Bone marrow (tissue), 2 donors: ENCODE measurements at places on chromosomes 13 and 19.

GRCh38 chr19:18558604-18559003, 934 bp downstream of the KXD1 start:
- no peak for DNase-seq

DNA sequence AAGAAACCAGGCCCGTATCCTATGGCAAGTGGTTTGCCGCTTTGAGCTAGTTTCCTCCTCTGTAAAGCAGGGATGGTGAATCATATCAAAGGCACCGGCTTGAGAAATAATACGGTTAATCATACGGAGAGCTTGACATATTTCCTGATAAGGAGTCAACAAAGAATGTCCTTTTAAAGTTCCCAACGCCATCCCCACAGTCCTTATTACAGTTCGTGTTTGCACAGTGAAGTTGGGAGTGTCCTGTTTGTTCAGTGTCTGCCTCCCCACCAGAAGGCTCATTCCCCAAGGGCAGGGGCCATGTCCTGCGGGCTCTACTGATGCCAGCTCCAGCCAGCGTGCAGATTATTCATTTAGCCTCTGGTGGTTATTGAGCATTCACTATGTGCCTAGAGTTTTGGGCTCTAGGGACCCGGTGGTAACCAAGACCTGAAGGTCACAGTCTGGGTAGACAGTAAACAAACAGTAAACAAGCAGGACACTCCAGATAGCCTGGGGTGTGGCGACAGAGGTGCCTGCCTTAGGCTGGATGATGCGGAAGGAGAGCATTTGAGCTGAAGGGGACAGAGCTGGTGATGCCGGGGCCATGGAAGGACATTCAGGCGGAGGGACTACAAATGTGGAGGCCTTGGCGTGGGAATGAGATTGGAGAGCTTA, 6.3 kb downstream of the GRAMD1A start:
- no peak for DNase-seq

DNA sequence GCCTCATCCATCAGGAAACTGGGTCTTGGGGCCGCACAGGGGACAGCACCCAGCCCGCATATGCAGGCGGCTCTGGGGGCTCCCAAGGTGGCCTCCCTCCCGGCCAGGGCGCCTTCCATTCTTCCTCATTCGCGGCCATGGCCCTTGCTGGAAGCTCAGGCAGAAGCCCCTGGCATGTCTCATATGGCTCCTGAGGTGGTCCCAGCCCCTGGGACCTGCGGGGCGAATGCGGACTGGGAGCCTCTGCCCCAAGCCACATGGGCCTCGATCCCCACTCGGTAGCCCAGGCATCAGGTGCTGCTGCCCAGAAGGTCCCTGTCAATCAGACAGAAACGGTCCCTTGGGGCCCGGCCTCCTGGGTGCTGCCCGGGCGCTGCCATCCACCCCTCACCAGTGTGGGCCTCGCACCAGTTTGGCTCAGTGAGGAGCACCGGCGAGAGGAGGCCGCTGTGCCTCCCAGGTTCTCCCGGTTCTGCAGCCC, 301.6 kb downstream of the TEX29 start:
- DNase-seq = no peak

- DNase-seq = no peak
Observed at GRCh38 chr13:90868321-90868920, 479.1 kb upstream of the MIR17HG start.

- no peak for DNase-seq
Observed at GRCh38 chr19:31146015-31146414, 203.2 kb downstream of the TSHZ3 start.

- no peak for DNase-seq
Observed at GRCh38 chr13:43489233-43489632, 297.5 kb downstream of the ENOX1 start.

DNA sequence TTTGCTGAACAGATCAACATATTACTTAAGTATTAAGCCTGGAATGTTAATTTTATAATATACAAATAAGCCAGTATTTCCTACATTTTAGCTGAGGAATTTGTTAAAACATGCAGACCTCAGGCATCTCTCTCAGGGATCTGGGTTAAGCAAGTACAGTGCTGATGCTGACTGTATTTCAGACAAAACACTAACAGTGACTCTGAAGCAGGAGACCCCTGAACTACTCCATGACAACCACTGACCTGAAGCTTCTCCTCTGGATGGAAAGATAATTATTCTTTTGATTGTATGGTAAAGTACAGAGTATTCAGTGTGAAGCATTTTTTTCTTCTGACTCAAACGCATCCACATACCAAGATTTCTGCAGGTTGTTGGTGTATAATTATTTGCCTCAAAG, 680.8 kb downstream of the LIG4 start:
- no peak for DNase-seq

GRCh38 chr13:60000081-60000480, 163.6 kb downstream of the DIAPH3 start:
- DNase-seq = no peak

DNA sequence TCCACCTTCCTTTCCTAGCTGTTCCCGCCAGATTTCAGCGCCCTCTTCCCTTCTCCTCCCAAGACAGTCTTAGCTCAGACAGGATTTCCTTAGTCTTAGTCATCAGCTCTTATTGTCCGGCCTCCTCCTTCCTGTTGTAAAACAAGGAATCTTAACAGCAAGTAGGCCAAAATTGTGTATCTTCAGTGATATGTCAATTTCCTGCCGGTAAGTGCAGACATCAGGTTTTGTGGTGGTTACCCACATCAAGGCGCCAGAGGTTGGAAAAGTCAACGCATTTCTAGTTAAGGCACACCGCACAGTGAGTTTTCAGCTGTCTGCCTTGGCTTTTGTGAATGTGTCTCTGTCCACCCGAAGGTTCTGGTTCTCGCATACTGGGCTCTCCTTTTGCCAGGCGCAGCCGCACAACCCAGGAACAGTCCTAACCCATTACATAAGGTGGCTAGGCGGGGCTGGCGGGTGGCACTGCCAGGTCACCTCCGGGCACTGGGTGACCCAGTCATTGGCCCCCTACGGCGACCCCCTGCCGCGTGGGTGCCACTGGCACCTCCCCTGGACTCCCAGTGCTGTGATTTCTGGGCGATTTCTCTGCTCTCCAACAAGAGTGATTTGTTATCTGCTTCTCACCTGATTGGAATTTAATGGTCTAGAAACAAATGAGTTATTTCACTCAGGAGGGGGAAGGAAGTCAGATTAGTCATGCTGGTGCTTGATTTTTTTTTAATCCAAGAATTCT, 12.9 kb downstream of the COL4A2 start:
- no peak for DNase-seq

- no peak for DNase-seq
Observed at GRCh38 chr13:89212186-89212585, 1541.0 kb downstream of the SLITRK5 start.
